ENCODE measurements at places on chromosomes 3 and 15.
A peak's percentile ranks its signal among the peaks of the same experiment; 100 is the strongest.

- no peak for DNase-seq
Observed at GRCh38 chr3:146498002-146498736, 28.8 kb upstream of the PLSCR2 start.

DNA sequence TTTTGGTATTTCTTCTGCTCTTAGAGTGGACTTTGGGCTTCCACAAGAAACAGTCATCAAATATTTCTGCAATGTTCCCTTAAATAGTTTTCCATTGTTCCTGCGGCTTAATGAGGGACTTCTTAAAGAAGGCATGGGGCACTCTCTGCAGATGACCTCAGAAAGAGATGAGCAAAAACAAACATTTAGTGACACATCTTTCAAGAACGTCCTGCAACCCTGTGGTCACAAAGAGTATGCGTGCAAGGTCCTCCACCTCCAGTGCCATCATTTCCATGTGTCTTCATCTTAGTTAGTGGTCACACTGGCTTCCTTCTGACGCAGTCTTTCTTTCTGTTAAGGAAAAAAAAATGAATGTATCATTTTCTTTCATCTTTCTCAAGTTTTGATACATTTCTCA, 56.2 kb downstream of the GREM1 start:
- no peak for DNase-seq

DNA sequence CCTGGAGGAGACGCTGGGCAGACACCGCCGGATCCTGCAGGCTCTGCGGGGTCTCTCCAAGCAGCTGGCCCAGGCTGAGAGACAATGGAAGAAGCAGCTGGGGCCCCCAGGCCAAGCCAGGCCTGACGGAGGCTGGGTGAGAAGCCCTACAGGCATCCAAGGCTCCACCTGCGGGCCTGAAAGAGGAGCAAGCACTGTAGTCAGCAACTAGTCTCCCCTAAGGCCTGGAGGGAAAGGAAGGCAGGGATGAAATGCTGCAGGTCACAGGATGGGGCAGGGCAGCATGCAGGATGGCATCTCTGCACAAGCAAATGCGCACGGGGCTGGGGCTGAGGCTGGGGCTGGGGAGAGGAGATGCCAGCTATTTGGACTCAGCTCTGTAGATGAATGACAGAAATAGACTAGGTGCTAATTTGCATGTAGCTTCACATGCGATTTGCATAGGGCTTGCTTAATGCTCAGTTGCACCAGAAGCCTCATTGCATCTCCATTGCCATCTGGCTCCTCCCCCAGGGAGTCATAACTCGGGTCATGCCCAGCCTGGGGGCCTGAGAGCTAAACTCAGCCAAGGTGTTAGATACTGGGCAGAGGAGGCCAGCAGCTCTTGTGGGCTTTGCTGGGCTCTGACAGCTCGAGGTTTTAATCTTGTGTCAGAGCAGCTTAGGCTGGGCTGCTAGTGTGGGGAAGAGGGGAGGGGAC, 5.2 kb upstream of the CPLX3 start:
- no peak for DNase-seq

- DNase-seq = no peak
Observed at GRCh38 chr3:16101295-16102186, 72.9 kb upstream of the GALNT15 start.

GRCh38 chr3:100069472-100069871, 44.8 kb downstream of the FILIP1L start:
- DNase-seq = no peak

DNA sequence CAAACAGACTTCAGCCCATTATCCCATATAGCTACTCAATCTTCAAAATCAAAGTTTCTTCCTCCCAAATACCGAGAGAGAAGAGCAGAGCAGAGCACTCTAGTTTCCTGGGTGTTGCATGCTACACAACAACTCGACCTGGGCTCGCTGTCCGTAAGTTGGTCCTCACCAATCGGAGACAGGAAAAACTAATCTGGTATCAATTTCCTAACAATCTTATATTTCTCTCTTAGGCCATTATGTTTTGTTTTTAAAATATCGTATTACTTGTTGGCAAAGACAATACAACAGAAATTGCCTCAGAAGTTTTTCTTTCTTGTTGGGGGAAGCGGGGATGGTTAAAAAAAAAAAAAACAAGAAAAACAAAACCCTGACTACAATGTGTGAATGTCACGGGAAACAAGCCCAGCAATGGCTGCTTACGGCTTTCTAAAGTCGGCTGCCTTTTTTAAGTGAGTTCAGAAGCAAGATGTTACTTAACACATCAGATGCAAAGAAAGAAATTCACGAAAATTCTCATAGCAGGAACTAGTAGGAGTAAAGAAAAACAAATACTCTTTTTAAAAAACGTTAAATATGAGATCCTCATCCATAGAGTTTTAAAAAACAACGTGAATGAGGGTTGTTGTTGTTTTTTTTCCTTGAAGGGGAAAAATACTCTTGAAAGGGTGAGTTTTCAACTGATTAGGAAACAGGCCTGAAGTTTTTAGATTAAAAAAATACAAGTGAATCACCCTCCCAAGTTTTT, 1.9 kb downstream of the VGLL4 start:
- DNase-seq = peak; percentile 77

GRCh38 chr3:56251343-56251945, 216.8 kb downstream of the ERC2 start:
- DNase-seq = no peak

GRCh38 chr15:83319771-83320170, 35.3 kb upstream of the BNC1 start:
- peak; percentile 64 for DNase-seq

DNA sequence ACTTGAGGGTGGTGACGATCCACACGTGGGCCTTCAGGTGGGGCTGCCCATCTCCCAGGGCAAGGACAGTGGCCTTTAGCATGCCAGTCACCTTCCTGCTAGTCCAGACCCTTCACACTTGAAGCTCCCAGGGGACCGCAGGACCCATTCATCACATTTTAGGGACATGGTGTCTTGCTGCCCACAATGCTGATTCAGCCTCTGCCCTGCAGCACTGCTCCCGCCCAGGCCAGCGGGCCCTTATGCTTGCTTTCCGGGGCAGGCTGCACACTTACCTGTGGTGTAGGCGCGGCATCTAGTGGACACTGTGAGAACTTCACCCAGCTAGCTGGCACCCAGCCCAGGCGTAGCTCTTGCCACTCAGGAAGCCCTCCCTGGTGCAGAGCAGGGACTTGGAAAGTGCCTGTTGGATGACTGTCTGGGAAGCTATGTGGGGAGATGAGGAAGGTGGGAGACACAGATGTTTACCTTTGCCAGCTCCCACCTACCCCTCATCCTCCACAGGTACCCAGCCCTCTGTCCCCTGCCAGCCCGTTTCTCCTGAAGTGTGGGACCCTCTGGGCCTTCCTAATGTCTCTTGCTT, 26.3 kb upstream of the NR2C2 start:
- peak; percentile 96 for DNase-seq
